ENCODE measurements at places on chromosomes 4 and X.

DNA sequence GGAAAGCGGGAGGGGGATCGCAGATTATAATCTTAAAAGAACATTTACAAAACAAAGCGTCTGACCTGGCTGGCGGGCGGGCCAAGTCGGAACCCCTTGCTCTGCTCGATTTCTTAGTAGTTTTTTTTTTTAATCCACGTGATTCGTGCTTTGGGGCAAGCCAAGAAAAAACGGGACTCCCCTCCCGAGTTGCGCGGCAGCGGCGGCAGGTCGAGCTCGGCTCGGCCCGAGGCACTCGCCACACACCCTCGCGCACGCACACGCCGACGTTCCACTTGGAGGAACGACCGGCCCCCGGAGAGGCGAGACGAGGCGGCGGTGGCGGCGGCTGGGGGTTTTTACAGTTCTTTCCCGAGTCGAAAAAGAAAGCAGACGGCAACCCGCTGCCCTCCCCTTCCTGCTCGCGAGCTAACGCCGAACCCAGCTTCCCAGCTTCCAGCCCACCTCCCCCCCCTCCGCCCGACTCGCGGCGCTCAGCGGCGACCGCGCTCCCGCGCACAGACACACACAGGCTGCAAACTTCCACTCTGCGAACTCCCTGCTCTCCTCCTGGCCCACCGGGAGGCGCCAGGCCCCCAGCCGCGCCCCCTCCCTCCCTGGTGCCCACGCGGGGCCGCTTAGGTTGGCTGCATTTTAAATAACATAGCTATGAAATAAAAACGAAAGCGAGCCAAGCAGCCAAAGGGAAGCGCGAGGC is 1.2 kb downstream of the BCOR start:
- no peak for DNase-seq

- no peak for DNase-seq
Observed at GRCh38 chr4:104235967-104236366, 258.7 kb downstream of the CXXC4 start.

DNA sequence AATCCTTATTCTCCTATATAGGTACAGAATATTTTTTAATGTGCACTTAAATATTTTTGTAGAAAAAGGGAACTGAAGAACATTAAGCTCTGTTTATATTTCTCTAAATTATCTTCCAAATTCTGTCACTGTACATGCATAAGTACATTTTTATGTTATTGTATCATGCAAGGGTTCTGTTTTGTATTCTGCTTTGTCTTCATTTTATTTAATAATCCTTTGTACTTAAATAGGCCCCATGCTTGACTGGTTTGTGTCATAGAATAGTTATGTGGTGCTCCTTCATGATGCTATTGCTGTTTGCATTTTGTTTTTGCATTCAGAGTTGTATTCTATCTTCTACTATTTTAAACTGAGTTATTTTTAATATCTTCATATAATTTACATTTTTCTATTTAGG is 111.9 kb upstream of the EDNRA start:
- no peak for DNase-seq

GRCh38 chrX:103792916-103793544 is 16.4 kb downstream of the PLP1 start:
- no peak for DNase-seq

DNA sequence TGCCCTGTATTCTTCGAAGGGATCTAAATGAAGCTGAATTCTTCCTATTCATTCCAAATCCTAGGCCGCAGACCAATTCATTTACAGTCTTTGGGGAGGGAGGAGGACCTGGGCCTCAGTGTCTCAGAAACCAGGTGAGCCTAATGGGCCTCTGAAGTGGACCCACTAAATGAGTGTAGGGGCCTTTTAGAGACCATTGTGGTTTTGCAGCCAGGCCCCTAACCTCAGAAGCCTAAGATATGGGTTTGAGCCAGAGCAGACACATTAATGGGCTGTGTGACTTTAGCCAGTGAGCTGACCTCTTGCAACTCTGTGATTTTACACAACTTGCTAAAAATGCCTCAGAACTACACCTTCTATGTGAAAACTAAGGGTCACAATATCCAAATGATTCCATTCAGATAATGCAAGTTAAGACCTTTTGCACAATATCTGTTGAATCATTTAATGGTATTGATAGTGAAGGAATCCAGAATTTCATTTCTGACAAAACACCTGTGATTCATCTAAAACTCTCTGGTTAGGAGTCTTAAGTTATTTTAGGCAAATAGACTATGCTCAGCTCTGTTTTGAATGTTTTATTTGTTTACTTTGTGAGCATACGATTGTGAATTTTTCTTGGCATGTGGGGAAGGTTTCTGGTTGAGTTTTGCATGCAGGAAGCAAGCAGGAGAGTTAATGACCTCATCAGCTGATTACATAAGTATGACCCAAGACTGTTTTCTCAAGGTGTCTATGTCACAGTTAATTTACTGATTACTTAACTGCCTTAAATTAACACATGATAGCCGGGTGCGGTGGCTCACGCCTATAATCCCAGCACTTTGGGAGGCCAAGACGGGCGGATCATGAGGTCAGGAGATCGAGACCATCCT is 75.0 kb downstream of the EVC start:
- DNase-seq: no peak

DNA sequence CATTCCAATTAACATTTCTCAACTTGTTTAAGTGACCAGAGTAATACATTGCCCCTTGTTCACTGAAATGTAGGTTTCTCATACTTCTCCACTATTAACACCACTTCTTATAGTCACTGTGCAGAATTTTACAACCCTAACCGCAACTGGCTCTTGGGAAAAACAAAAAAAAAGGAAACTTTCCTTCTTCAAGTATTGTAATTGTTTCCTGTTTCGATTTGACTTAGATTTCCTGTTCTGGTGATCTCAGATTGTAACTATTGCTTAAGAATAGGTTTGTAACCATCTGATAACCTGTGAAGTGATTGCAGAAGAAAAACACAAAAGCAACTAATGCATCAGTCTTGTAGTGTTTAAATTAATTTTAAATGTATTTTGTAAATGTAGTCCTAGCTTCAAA is 594.7 kb upstream of the GALNT7 start:
- DNase-seq: no peak

DNA sequence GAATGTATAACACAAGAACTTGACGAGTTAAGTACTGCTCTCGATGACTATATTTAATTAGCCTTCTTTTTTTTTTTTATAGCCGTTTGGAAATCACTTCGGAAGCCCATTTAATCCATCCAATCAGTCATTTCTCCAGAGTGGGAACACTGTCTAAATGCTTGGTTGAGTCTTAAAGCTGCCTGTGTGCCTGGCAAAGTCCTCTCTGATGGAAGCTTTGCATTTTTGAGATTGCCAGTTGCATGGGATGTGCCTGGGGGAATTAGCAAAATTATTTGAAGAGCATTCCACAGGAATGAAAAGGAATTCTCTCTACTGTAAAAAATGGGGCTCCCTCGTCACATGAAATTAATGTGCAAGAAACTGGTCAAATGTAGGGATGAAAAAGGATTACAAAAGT is 398.8 kb upstream of the RPS6KA3 start:
- no peak for DNase-seq

DNA sequence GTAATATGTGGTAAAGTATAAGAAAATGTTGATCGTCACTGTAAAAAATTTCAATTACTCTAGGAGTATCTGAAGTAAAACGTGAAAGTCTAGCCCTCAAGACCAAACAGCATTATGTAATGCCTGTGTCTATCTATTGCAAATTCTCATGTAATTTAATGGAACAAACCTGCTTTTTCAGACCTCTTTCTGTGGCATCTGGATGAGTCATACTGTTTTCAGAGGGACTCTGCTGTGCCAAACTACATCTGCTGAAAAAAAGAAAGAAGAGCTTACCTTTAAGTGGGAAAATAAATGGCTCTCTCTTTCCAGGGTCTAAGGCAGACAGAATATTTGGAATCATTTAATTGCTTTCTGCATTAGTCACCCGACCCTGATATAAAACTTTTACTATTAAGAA is 89.8 kb upstream of the ARMCX2 start:
- DNase-seq: no peak

DNA sequence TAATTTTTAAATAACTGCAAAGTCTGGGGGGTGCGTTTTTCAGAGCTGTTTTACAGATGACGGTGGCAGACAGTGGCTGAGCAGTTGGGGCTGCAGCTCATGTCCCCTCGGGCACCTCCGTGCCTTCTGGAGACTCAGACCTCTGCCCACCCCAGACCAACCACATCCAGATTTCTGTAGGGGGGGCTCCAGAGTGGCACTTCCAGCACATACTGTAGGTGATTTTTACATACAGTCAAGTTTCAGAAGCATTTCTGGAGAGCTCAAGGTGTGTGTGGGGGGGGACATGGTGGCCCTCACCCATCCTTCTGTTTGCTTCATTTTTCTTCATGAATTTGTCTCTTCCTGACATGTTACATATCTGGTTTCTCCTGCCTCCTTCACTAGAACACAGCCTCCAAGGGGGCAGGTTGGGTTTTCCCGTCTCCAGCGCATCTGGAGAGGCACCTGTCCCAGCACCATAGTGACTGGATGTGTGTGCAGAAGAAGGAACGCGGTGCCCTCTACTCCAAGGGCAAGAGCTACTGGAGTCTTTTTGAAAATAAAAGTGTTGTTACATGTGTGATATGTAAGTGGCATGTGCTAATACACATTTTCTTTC is 37.5 kb downstream of the TMEM271 start:
- DNase-seq: no peak

DNA sequence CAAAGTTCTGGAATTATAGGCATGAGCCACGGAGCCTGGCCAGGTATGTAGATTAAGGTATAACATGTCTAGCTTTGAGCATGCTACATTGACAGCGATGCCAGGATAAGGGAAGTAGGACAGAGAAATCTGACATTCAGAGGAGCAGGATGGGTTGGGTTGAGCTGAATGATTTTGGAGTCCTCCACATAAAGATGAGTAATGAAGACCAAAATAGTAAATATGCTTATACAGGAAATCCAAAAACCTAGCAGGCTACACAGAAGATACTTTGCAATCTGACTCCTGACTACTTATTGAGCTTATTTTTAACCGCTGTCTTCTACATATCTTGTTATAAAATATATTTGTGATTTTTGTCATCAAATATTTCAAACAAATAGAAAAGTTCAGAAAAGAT is 69.7 kb downstream of the PDGFC start:
- DNase-seq: no peak

- DNase-seq: no peak
Observed at GRCh38 chrX:10783451-10783995, 163.1 kb upstream of the MID1 start.

DNA sequence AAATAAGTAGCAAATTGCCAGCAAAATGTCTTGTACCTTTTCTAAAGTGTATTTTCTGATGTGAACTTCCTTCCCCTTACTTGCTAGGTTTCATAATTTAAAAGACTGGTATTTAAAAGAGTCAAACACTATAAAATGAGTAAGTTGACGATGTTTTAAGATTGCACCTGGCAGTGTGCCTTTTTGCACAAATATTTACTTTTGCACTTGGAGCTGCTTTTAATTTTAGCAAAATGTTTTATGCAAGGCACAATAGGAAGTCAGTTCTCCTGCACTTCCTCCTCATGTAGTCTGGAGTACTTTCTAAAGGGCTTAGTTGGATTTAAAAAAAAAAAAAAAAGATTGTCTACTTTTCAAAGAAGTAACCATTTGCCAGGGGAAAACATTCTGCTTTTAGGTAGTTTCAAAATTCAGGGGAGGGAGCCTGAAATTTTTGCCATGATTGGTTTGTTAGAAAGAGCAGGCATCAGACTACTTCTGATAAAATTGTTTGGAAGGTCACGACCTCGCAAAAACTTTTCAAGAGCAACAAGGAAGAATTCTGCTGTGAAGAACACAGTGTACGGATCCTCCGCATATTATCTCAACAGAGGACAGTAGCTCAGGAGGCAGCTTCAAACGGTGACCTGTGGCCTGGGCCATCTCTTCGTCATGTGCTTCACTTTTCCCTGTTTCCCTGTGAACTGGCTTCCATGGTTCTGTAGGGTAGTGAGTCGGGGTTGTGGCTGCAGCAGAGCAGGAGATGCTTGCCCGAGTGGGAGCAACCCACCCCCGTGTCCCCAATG is 66.1 kb downstream of the CDS1 start:
- no peak for DNase-seq

- DNase-seq: no peak
Observed at GRCh38 chrX:22594766-22595165, 322.1 kb downstream of the CBLL2 start.

DNA sequence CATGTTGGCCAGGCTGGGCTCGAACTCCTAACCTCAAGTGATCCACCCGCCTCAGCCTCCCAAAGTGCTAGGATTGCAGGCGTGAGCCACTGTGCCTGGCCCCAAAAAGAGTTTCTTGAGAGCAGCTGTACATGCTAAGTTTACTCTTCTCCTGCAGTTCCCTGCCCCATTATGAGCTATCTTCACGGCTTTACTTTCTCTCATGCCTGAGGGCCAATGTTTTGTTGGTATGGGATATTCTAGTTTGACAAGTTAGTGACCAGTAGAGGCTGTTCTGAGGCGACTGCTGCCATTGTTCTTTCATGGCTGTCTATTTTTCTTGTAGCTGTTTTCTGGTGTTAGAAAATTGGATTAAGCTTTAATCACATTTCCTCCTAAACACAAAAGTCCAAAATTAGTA is 78.0 kb upstream of the STX18 start:
- no peak for DNase-seq

GRCh38 chr4:147423229-147423628 is 57.7 kb upstream of the EDNRA start:
- no peak for DNase-seq

- DNase-seq: no peak
Observed at GRCh38 chr4:27001398-27002164, 140.9 kb downstream of the STIM2 start.

Measured in NCI-H1436 (cell line).